ENCODE measurements at places on chromosomes 16 and 17.

DNA sequence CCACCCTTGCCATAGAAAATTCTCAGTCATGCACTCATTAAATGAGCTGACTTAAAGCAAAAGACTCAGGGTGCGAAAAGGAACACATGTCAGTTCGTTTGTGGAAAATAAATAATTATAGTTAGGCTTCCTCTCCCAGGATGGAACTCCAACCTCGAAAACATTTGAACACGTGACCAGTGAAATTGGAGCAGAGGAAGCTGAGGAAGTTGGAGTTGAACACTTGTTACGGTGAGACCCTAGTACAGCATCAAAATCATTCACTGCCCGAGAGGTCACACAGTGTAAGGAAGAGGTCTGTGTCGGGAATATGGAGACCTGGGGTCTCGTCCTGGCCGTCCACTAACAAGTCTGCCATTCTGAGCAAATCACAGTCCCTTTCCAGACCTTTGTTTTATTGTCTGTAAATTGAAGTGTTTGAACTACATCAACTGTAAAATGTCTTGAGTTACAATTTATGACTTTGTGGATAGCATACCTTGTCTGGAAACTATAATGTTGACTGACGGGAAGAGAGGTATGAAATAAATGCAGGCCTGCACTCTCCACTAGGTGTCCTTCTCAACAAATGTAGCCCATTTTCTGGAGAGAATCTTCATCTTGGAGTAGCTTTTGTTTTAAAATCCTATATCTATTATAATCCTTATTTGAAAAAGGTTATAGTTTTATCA, 7.7 kb downstream of the PSMD7 start:
- DNase-seq = no peak

GRCh38 chr17:73126716-73127473, 34.4 kb upstream of the SLC39A11 start:
- DNase-seq = no peak

GRCh38 chr16:52466994-52467393, 79.9 kb downstream of the TOX3 start:
- DNase-seq = no peak

DNA sequence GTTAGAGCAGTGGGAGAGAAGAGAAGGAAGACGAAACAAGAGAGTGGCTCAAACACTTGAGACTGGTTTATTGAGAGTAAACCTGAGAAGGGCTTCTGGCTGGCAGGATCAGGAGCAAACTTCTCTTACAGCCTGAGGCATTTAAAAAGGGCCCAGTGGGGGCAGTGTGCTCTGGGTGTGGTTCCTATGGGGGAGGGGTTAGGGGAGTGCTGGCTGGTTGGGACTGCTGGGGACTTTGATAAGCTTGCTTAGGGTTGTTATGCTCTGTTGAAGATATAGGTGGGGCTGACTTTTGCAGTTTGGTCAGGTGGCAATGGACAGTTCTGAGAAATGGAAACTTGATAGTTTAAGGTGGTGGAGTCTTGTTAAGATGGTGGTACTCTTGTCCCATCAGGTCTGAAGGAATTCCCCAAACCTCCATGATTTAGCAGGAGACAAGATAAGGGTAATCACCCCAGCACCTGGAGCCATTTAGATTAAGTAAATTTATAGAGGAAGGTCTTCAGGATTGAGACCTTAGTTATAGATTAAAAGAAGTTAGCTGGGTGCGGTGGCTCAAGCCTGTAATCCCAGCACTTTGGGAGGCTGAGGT, 79.3 kb downstream of the EMP2 start:
- no peak for DNase-seq

GRCh38 chr17:39599665-39600231, 8.0 kb downstream of the NEUROD2 start:
- DNase-seq = no peak

DNA sequence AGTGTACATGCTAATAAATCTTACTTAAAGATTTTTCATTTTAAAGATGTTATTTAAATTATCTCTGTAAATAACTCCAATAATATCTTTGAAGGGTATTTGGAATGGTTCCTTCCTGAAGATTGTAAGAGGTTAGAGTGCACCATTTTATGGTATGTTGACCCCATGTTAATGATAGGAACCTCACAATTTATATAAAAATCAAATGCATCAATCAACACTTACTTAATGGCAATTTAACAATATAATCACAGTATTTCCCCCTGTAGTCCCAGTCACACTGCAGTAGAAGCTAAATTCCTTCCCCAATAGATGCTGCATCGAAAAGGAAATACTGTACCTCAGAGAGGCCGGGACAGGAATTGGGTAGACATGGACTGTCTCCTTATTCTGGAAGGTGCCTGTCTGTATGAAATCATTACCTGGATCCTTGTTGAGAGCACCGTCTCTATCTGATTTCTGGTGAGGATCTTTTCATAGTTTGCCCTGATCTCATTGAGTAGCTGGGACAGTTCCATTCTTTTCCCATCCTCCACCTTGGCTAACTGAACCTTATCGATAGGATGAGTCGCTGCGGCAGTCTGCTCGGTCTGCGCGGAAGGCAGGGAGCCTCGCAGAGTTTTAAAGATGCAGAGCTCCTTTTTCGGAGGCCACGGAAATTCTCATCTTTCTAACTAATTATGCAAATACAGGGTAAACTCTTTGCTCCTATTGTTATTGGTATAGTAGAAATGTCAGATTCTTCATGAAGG, at the start of gene KRT222:
KRT222 (minus strand) TSS at position 596 of the 752 bp plus-strand sequence; CDS start at position 518, 78 bp downstream.
- no peak for DNase-seq

DNA sequence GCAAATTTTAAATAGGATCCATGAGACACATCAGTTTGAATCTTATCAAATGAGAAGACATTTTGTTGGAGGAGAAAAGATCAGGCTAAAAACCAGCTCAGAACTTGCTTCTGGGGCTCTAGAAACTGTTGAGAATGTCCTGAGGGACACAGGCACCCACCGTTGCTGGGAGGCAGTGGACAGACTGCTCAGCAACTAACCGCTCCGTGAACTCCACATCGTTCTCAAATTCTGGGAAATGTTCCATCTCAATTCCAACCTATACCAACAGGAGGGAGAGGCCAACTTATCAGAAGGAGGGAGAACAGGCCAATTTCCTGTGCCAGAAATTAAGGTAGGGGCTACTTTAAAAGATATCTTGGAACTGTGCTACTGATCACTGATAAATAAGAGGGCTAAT, 8.3 kb downstream of the TAT start:
- no peak for DNase-seq
